Central memory CD4-positive, alpha-beta T cell (primary cell): ENCODE measurements at places on chromosomes 11 and 22.

DNA sequence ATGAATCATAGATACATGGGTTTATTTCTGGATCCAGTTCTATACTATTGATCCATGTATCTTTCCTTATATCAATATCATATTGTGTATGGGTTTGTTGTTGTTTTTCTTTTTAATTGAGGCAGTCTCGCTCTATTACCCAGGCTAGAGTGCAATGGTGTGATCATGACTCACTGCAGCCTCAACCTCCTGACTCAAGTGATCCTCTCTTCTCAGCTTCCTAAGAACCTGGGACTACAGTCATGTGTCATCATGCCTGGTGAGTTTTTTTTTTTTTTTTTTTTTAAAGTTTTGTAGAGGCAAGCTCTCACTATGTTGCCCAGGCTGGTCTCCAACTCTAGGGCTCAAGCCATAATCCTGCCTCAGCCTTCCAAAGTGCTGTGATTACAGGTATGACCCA lies 1589.4 kb upstream of the TENM4 start:
- no peak for DNase-seq

GRCh38 chr11:116540645-116541304 lies 232.0 kb downstream of the BUD13 start:
- DNase-seq: no peak

DNA sequence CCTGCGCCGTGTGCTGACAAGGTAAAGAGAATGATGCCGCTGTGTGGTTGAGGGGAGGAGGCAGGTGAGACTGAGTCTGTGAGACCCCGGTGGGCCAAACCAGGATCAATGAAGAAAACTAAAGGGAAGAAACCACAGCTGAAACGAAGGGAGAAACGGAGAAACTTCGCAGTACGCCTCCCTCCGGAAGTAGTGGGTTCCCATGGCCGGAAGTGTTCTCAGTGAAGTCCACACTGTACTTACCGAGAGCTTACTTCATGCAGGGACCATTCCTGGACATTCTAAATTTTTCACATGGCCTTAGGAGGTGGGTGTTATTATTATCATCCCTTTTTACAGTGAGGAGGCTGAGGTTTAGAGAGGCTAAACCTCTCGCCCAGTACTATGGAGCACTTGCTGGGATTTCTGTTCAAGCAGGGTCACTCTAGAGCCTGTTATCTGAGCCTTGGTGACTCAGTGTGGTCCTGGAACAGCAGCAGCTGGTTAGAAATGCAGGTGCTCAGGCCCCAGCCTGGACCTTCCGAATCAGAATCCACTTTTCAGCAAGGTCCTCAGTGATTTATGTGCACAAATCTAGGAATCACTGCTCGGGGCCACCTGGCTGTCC lies 17.9 kb downstream of the CD5 start:
- DNase-seq: no peak

DNA sequence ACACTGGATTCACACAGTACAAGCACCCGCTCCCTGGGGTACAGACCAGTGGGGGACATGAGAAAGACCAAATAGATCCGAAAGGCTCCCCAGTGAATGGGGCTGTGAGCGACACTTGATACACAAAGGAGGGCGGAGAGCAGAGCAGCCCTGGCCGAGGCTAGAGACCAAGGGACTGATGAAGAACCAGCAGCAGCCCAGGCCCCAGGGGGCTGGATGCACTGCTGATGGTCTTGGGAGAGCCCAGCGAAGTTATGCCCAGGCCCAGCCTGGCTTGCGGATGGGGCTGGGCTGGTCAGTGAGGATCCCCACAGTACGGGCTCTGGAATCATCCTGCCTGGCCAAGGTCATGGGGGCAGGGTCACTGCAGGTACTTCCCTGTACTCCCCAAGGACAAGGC lies 23.2 kb downstream of the ARHGAP1 start:
- DNase-seq: no peak

- DNase-seq: no peak
Observed at GRCh38 chr22:25013607-25014006, 61.1 kb downstream of the KIAA1671 start.

DNA sequence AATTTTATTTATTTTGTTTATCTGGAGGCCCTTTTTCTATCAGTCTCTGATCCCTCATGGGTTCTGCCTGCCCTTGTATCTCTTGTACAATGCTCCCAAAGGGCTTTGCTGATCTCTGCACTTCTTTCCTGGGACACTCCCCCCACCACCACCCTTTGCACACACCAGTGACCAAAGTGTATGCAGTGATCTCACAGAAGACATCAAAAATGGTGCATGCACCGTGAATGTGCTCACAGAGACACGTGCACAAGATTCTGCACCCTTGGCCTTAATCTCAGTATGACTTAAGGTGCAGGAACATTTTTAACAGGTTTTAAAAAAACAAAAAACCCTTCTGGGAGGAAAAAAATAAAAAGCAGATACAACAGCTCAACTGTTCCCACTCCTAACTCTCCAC lies 12.2 kb upstream of the ADSL start:
- DNase-seq: no peak

DNA sequence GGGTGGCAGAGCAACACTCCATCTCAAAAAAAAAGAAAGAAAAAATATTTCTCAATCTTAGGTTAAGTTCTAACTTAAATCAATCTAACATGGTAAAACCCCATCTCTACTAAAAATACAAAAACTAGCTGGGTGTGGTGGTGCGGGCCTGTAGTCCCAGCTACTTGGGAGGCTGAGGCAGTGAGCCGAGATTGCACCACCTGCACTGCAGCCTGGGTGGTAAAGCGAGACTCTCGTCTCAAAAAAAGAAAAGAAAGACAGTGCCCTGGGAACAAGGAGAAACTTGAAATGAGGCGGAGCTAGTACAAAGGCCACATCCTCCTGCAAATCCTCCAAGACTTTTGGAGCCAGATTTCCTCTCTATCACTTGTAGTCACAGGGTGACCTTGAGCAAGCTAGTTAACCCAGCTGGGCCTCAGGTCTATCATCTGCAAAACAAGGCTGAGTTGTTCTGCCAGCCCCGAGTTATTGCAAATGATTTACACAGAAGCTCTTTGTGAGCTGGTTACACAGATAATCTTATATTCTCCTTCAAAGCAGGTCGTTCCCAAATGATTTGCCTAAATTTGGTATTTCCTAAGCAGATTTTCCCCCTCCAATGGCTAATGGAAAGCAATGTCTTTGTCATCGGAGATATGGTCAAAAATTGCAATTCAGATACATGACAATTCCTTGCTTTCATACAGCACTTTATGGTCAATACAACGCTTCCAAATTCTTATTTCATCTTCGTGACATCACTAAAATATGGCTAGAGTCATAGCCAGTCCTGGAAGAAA lies 1.9 kb downstream of the ANKRD54 start:
- DNase-seq: no peak

GRCh38 chr11:19347911-19348310 lies 107.2 kb upstream of the E2F8 start:
- no peak for DNase-seq

DNA sequence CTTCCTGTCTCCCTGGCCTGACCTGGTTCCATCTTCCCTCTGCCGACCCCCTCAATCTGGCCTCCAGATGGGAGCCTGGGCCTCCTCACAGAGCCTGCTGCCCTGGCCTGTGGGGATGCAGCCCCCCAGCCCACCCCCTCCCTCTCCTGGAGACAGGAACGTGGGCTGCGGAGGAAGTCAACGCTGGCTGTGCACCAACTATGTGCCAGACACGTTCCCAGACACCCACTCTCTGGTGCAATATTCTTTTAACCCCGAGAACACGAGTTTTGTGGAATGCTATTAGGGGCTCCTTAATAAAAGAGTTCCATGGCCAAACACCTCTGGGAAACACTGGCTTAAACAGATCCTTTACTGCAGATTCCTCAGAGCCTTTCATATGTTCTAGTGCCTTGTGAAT lies 15.9 kb downstream of the WNT11 start:
- DNase-seq: no peak

GRCh38 chr11:34184505-34185015 lies 79.1 kb downstream of the NAT10 start:
- no peak for DNase-seq

GRCh38 chr11:84407091-84407490 lies 1120.9 kb upstream of the CCDC90B start:
- DNase-seq: no peak

DNA sequence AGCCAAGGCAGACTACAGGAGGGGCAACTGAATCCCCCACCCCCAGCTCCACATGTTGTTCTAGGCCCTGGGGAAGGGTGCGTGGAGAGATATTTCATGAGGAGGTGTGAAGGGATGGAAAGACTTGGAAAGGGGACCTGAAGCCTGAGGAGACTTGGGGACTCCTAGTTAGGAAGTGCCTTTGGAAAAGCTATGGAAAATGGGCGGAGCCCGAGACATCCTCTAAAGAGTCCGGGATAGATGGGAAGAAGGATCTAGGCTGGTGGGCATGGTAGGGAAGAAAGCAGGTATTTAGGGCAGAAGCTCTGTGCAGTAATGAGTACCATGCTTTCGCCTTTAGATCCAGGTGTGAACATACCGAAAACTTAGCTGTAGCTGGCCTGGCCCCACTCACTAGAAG lies 15.0 kb upstream of the CYP2R1 start:
- no peak for DNase-seq

GRCh38 chr11:10844796-10845195 lies 13.1 kb downstream of the ZBED5 start:
- no peak for DNase-seq
